ENCODE measurements at places on chromosomes 5 and 9.
A peak's percentile ranks its signal among the peaks of the same experiment; 100 is the strongest.

DNA sequence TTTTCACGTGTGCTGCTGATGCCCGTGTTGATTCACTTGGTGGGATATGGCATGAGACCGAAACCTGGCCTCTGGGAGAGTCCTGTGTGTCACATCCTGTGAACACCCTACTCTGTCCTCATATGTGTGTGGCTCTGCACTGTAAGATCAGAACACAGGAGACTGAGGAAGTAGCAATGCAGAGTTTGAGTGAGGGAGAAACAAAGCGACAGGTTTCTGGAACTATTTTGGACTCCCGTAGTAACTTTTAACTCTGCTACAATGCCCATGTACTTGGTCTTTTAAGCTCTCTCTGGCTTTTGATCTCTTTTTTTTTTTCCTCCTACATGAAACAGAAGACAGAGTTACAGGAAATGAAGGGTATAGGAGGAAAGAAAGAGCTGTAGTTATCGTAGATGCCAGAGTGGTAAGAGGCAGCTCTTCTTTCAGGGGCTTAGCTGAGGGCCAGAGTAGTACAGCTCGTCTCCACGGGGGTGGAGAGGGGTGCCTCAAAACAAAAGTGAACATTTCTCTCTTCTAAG, 26.6 kb downstream of the GRAMD2B start:
- peak; percentile 70 for DNase-seq

DNA sequence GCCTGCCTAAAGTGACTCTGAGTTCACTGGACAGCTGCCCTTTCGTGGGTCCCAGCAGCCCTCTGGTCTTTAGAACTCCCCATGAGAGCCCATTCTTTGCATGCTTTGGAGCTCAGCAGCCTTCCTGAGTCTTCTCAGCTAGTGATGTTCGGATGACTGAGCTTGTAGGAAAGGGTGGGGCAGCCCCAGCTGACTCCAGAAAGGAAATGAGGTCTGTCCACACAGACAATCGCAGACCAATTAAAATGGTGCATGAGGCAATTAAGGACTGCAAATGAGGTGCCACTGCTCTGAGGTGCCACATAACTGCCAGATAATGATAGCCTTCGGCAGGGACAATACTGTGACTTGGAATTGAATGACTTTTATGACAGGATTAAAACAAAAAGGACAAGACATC, 25.4 kb upstream of the TOMM5 start:
- no peak for DNase-seq

DNA sequence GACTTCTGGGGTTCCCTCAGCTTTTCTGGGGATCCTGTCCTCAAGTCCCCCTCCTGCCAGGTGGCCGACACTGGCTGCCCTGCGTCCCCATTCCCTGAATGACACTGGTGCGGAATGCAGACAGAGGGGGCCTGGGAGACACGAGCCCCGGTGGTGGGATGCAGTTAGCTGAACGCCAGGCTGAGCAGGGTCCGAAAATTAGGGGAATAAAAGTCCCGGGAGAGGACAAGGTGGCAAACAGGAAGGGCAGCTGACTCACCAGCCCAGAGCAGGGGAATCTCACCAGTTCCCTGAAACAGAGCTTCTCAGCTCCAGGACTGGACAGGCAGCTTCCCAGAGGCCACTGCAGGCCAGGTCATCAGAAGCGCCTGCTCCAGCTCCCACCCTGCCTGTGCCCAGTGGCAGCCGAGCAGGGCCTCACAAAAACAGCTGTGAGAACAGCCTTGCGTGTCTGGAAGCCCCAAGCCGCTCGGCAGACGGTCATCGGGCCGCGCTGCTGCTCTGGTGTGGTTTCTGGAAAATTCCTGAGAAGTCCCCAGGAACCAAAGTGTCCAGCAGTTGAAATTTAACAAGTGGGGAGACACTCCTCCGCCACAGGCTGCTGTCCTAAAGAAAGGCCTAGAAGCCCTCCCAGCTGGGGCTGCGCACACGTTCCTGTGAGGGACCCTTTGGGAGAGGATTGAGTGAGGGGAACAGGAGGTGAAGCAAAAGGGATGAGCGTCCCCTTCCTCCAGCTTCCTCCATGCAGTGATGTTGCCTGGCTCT, 47.6 kb upstream of the EXOC3 start:
- no peak for DNase-seq

- no peak for DNase-seq
These were observed 98.6 kb downstream of the AMBP start for GRCh38 chr9:113979343-113980127.

DNA sequence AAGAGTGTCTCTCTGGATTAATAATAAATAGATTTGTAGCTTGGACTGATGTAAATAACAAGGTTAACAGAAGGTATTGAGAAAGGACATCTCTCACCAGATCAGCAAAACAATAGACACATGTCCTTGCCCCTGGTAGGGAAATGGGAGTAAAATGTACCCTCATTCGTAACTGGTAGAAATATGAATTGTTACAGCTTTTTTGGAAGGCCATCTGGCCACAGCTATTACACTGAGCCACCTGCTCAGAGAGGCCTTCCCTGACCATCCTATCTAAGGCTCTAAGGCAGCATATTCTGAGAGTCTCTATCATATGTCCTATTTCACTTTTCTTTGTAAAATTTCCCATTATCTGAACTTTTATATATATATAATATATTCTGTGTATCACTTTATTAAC, 129.1 kb upstream of the MAP1B start:
- no peak for DNase-seq

DNA sequence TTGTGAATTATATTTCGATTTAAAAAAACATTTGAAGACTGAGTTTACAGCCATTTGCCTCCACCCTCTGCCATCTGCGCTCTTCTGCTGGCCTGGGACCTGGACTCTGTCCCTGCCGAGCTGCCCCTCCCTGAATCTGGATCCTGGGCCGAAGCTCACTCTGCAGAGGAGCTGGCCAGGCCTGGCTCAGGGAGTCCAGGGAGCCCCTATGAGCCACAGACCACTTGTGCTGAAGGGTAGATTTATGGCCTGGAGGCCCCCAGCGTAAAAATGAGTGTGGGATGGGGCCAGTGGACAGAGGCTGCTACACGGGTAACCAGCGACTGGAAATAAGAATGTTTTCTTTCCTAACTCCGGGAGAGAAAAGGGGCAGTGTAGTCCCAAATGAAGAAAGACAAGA, 129.8 kb downstream of the FGF18 start:
- no peak for DNase-seq

DNA sequence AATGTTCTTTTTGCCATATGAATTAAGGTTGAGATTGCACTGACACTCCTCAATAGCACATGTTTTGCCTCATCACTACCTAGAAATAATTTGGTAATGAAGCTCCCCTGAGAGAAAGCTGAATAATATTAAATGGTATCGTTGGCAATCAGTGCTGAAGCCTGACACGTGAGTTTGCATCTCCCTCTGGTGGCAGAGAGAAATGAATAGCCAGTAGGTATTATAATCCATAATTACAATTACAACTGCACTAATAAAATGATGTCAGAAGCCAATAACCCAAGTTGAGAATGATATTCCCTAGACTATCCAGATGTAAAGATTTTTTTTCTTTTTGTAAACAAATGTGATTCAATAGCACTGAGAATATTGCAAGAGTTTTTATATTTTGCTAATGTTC, 700.3 kb downstream of the PTPRD start:
- no peak for DNase-seq

DNA sequence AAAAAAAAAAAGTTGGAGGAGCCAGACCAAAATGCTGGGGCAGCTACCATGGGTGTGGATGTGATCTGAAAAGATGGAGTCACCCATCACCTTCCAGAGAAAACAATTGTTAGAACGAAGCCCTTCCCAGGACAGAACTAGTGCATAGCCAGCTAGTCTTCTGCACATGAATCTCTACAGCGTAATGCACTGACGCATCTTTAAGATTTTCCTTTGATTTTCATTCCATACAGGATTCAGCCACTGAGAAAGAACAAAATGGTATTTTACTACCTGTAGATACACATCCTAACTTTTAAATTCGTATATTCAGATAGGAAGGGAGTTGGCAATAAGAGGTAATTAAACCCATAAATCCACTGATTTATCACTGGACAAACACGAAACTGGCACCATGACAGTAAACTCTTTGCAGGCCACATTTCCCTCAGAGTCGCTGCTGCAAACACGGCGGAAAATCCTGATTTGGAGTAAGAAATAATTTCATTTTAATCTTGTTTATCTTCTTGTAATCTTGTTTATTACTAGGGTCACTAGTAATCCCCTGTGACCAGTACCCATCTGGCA, 206.6 kb downstream of the SPOCK1 start:
- no peak for DNase-seq

DNA sequence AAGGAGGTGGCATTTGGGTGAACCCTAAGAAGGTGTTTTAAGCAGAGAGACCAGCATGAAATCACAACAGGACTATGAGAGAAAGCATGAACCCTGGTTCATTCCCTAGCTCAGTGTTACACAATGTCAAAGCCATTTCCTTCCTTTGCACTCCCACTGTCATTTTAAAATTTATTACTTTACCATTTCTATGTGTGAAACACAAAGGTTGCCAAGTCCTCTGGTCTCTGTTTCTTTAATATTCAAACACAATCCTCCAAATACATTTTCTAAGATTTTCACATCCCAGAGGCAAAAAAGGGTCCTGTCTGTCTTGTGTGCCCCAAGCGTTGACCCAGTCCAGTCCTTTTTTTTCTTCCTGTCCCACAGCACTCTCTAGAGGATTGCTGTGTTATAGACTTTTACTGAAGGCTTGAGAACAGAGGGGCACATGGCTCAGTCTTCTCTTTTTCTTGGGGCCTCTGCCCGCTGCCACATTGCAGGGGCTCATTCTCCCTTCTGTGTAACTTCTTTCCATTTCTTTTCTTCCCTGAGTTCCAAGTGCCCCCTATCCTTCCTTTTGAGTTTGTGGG, 78.6 kb upstream of the SLC28A3 start:
- DNase-seq, result no peak

GRCh38 chr9:89664896-89665329, 60.1 kb downstream of the GADD45G start:
- no peak for DNase-seq

GRCh38 chr5:92554447-92555085, 1026.5 kb downstream of the NR2F1-AS1 start:
- DNase-seq, result no peak

DNA sequence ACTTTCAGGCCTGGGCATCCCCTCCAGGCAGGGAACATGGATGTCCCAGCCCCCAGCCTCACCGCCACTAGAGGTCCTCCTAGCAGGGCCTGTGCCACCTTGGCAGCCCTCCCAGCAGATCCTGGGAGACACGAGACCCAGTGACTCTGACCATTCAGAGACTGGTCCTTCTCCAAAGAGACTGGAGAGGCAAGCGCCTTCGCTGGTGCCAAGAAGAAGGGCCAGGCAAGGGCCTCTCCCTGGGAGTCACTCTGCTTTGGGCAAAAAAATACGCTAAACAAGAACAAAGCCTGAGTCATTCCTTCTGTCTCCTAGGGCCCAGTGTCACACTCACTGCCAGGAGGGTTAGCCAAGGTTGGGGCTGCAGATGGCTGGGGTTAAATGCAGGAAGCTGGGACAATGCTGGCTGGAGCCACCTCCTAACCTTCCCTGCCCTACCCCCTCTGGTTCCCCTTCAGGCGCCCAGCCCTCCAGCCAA, 35.3 kb upstream of the SMIM23 start:
- DNase-seq, result no peak

GRCh38 chr5:123545506-123545905, 33.5 kb downstream of the CSNK1G3 start:
- DNase-seq, result no peak

DNA sequence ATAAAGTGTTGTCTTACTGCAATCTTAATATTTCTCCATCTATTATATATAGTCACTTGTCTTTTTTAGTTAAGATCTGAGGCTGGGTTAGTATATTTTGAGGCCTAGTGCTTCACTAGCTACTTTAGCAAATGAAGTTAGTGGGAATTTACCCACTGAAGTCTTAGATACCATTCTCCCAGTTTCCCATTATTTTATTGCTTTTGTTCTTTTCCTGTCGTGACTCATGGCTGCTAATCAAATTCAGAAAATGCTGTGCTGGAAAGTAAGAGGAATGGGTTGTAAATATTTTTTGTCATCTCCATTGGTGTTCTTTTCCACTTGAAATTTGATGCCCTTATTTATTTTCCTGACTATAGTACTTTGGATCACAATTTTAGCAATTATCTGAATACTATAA, 14.2 kb downstream of the TCERG1 start:
- no peak for DNase-seq

- DNase-seq, result no peak
These were observed 14.0 kb downstream of the MYOZ3 start for GRCh38 chr5:150675069-150675468.

DNA sequence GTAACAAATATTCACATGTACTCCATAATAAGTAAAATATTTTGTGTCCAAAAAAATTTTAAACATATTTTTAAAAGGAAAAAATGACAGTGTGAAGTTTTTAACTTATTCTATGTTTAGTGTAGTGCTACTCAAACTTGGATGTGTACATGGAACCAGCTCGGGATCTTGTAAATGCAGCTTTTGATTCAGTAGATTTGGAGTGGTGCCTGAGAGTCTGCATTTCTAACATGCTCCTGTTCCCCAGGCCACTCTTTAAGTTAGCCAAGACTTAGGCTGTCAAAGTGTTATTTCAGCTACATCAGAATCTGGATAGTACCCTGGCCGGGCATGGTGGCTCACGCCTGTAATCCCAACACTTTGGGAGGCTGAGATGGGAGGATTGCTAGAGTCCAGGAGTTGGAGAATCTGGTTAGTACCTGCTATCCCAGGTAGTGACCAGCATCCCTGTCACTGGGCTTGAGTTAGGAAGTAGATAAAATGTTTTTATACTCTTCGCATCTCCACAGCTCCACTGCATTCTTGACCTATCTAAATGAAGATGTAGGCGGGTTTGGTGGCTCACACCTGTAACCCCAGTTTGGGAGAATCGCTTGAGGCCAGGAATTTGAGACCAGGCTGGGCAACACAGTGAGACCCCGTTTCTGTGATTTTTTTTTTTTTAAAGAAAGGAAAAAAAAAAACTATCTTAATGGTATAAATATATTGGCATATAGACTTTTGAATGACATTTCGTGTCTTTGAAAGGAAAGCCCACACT, 60.7 kb upstream of the TTC23L start:
- DNase-seq, result no peak

DNA sequence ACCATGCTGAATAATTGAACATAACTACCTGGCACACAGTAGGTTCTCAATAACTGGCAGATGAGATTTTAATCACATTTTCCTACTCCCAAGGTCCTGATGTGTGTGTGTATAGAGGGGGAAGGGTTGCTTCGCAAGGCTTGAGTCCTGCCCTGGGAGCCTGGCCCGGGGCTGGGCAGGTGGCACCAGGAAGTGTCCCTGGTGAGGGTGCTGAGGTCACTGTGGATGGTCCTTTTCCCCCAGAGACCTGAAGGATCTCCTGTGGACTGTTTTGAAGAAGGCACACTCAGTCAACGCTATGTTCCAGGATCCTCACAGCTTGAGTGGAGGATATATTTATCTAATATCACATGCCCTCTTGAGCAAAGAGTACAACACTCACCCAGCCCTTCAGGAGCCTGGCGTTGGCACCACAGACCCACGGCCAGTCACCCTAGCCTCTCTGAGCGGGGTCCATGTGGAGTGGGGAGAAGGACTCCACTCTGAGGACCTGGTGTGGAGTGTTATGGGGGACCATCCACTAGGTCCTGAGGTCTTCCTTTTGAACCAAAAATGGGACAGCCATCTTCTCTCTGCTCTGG, 177.8 kb downstream of the GABBR2 start:
- DNase-seq, result no peak

Data from GM06990 (cell line).